ENCODE measurements at places on chromosomes 6 and 20.

DNA sequence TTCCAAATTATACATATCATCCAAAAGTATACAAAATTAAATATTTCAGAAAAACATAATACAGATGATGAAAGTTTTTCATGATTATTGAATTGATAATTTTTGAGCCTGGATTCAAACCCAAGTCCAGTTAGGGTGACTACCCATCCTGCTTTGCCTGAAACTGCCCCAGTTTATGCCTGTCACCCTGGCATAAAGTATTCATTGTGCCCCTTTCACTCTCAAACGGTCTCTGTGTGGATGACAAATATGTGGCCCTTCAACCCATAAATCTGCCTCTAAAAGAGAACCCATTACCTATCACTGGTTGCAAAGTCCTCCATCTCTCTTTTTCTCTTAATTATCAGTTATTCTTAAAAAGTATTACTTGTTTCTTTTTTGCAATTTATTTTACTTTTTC is 553.7 kb upstream of the JARID2 start:
- no peak for DNase-seq

- no peak for DNase-seq
Measured at GRCh38 chr6:147194652-147195411, 9.4 kb upstream of the STXBP5 start.

GRCh38 chr6:169427856-169428255 is 174.2 kb upstream of the THBS2 start:
- no peak for DNase-seq

- DNase-seq: no peak
Measured at GRCh38 chr6:147204060-147204785, at the start of gene STXBP5. STXBP5 (plus strand) TSS chr6:147204417; CDS start chr6:147204533, 116 bp downstream.

GRCh38 chr20:15076785-15077184 is 739.4 kb upstream of the FLRT3 start:
- DNase-seq: no peak

- DNase-seq: no peak
Measured at GRCh38 chr6:140970485-140970884, 1162.2 kb upstream of the GJE1 start.

DNA sequence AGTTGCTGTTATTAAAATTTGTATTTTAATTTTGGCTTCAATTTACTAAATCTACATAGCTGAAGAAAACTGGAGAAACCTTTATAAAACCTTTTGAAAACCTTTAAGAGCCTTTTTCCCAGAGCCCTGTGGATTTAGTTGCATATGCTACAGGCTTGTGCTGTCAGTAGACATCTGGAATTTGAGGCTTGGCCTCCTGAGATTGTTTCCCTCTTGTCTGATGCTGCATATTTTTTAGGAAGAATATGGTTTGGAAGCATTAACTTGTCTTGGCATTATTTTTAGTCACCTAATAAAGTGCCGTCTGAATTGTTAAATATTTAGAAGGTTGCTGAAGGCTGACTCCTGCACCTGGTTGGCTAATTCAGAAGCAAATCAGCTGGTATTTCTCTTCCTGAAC is 369.4 kb downstream of the UTRN start:
- DNase-seq: no peak

- peak; percentile 26 for DNase-seq
Measured at GRCh38 chr6:151196555-151196954, 43.2 kb upstream of the AKAP12 start.

DNA sequence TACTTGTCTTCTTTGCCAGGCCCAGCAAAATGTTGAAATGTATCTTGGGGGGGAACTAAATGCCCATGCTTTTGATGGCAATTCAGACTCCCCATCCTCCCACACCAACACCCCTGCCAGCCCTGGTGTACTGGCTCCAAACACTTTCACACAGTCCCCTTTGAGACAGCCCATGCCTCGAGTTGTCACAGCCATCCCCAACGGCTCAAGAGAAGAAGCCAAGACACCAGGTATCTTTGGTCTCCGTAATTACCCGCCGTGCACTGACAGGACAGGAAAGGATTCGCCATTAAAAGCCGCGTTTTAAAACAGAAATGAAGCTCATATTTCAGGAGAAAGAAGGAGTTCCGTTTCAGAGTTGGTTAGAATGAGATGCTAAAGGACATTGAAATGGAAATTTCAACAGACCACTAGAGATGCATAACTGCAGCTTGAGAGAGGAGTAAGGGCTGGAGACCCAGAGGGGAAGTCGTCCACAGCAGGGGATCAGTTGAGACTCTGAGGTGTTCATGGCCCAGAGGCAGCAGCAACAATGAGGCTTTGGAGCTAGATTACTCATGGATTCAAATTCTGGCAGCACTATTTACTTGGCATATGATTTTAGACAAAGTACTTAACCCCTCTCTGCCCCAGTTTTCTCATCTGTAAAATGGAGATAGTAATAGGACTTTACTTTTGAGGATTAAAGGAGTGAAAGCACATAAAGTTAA is 63.5 kb upstream of the ADGRF1 start:
- DNase-seq: no peak

- no peak for DNase-seq
Measured at GRCh38 chr6:11869672-11870340, 91.2 kb upstream of the ADTRP start.

GRCh38 chr20:4929686-4930397 is 71.5 kb downstream of the SLC23A2 start:
- DNase-seq: no peak

DNA sequence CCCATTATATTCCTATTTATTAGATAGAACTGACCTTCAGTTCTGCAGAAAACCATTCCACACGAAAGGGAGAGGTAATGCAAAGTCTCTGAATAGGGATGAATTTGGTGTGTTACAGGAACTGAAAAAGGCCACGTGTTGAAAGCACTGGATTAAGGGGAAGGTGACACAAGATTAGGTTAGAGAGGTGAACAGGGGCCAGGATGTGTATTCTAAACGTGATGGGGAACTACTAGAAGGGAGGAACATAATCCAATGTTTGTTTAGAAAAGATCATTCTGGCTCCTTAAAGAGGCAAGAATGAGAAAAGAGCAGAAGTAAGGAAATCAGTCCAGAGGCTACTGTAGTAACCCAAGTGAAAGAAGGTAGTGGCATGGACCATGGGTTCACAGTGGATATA is 6.3 kb upstream of the ZKSCAN8 start:
- DNase-seq: no peak

GRCh38 chr6:166739976-166740318 is 112.9 kb upstream of the RPS6KA2 start:
- DNase-seq: no peak

DNA sequence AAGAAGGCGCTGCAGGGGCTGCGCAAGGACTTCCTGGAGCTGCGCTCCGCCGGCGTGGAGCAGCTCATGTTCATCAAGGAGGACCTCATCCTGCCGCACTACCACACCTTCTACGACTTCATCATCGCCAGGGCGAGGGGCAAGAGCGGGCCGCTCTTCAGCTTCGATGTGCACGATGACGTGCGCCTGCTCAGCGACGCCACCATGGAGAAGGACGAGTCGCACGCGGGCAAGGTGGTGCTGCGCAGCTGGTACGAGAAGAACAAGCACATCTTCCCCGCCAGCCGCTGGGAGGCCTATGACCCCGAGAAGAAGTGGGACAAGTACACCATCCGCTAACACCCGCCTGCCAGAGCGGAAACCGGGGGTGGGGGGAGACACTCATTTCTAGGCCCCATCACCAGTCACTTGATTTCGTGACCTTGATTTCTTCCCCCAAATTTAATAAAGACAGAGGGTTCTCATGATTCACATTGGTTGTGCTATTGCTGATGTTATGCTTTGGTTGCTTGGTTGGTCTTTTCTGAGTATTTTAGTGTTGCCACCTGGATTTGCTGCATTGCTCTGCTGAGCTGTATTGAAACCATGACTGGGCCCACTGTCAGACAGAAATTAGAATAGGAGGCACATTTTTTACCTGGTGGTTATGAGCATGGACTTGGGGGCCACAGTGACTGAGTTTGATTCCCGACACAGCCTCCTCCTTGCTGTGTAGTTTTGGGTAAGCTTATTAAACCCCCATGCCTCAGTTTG is 1.5 kb downstream of the FAM50B start:
- no peak for DNase-seq

GRCh38 chr6:14889611-14890593 is 356.0 kb upstream of the JARID2 start:
- no peak for DNase-seq

GRCh38 chr6:170464080-170464479 is 89.0 kb downstream of the PSMB1 start:
- DNase-seq: no peak

DNA sequence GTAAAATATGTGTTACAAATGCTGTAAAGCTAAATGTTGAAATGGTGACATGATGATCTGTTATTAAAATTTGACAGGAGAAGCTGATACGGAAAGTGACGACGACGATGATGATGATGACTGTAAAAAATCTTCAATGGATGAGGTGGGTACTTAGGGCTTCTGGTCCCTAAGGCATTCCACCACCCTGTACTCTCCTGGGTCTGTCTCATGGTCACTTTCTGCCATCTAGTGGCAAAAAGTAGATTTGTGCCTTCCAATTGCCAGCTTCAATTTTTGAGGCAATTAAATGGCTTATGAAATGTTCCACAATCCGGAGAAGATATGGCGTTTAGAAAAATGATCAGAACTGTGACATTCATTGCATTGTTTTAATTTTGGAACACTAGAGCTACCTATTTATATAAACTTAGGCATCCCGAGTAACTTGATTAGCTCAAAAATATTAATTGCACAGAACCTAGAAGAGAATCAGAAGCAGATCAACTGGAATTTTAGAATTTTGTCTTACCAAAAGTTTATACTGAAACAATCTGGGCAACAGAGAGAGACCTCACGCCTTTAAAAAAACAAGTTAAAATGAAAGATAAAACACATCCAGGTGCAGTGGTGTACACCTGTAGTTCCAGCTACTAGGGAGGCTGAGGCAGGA is 346.5 kb upstream of the PLCB4 start:
- DNase-seq: no peak

GRCh38 chr6:15614277-15614676 is 48.6 kb downstream of the DTNBP1 start:
- no peak for DNase-seq

GRCh38 chr20:38308047-38308438 is 4.1 kb downstream of the BPI start:
- DNase-seq: no peak

- DNase-seq: no peak
Measured at GRCh38 chr6:10977231-10977968, 66.7 kb downstream of the ELOVL2 start.

DNA sequence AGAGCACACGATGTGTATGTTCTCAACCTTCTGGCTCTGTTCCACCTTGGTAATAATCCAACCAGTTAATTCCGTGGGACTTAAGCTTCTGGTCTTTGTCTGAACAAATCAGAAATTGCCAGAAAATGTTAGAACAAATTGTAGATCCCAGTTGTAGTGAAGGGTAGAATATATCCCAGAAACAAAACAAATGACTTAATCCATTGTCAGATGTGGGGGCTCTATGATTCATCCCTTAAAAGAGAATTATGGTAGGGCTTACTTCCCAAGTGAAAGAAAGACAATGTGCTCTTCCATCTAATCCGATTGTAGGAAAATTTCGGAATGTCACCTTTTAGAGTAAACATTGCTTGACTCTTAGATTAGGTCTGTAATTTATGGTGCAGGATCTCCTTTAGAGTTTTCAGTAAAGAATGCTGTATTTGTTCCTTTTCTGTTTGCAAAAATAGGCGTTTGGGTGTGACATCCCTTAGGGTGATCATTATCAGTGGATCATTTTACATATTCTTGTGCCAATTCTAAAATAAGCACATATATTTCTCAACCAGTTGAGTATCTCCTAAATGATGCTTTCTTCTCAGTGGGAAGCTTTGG is 234.5 kb upstream of the ZNF217 start:
- peak; percentile 93 for DNase-seq

- DNase-seq: no peak
Measured at GRCh38 chr6:88919032-88919431, 44.4 kb downstream of the RNGTT start.

GRCh38 chr6:170048615-170049256 is 242.1 kb downstream of the DLL1 start:
- DNase-seq: no peak

GRCh38 chr6:74587386-74587785 is 618.5 kb downstream of the COL12A1 start:
- DNase-seq: no peak

- DNase-seq: no peak
Measured at GRCh38 chr20:36775196-36775595, 1.6 kb upstream of the DSN1 start.

- no peak for DNase-seq
Measured at GRCh38 chr6:75203721-75204120, 2.1 kb downstream of the COL12A1 start.
